IMR-90 (cell line): ENCODE measurements at places on chromosomes 3 and 15. TPM values are rescaled to one million over a fixed set of nuclear protein-coding genes. Genes with fewer than 3 reads are reported as not detected.

The TNIK gene
- 6.3 and 8.3 TPM in 2 replicates for total RNA-seq

The UCN2 gene
- total RNA-seq: 0.54 and 0.56 TPM in 2 replicates

The GOLGA8Q gene
- 0.18 and 0.28 TPM in 2 replicates for total RNA-seq

The GP9 gene
- not detected in 2 replicates for total RNA-seq

The SH3GL3 gene
- total RNA-seq: not detected in 2 replicates

The HRG gene
- total RNA-seq: not detected in 2 replicates

The SERINC4 gene
- total RNA-seq: under 0.01 TPM in 1 of 2 replicates, not detected in the other

The KIF23 gene
- 56.1 and 70.5 TPM in 2 replicates for total RNA-seq

The SPTSSB gene
- total RNA-seq: not detected in 2 replicates

The MAGI1 gene
- 24.2 and 26.4 TPM in 2 replicates for total RNA-seq

GRCh38 chr15:23687143-23687470, at the start of gene NDN:
TSS of gene NDN (minus strand) at chr15:23687305. CDS start at chr15:23687217, 88 bp downstream.
- peak within 1 kb of the TSS; percentile 96 for H3K4me3 ChIP-seq
- peak within 1 kb of the TSS; percentile 86 for H3K27ac ChIP-seq
- no peaks in the 10 kb centered on the region for H3K36me3 ChIP-seq

- H3K27me3 ChIP-seq: no peaks in the 10 kb centered on the region
- H3K27ac ChIP-seq: peak overlapping the region; percentile 64; the same call in 1 of the 2 replicates
- H3K4me1 ChIP-seq: peaks cover 9% of the 10 kb centered on the region; the same call in 1 of the 2 replicates
- H3K36me3 ChIP-seq: no peaks in the 10 kb centered on the region; the same call in 1 of the 2 replicates
- peak; percentile 97 for DNase-seq
These were observed 13.5 kb downstream of the PTPRG start for GRCh38 chr3:61574854-61575253.

DNA sequence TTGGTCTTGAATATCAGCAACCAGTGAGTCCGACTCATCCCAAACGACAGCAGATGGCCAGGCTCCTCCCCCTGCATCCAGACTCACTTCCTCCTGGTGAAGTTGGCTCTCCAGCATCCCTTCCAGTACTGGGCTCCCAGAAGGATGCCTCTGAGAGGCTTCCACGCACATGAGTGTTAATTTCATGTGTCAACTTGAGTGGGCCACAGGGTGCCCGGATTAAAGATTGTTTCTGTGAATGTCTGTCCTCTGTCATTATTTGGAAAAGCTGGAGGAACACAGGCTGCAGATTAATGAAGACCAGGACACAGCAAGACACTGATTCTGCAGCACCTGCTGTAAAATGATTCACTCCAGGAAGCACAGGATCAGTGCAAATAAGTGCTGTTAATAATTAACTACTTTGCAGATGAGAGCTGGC, 99.8 kb downstream of the ATP10A start:
- H3K4me3 ChIP-seq: no peak overlapping the region
- H3K27ac ChIP-seq: no peak overlapping the region
- H3K36me3 ChIP-seq: no peaks in the 10 kb centered on the region; the same call in 1 of the 2 replicates
- no peaks in the 10 kb centered on the region for H3K27me3 ChIP-seq

GRCh38 chr3:89303701-89304100, 196.3 kb downstream of the EPHA3 start:
- no peaks in the 10 kb centered on the region for H3K27me3 ChIP-seq
- DNase-seq: peak; percentile 44
- H3K4me1 ChIP-seq: no peaks in the 10 kb centered on the region
- H3K4me3 ChIP-seq: no peak overlapping the region
- no peaks in the 10 kb centered on the region for H3K36me3 ChIP-seq

DNA sequence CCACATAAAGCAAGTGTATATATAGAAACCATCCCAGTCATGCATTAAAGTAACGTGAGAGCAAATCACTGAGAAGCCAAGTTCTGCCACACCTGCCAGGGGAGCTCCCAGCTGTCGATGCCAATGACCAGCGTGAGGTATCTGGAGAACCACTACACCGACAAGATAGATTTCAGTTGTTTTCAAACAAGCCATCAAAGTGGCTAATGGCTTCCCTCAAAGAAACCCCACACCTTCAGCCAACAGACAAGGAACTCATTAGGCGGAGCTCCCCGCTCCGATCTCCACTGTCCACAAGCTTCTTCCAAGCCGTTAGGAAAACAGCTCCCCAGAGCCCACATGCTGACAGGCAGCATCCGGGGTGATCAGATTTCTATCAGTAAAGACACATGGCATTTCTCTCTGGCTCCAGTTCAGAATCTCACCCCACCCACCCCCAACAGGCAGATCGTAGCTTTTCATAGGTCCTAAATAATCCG, 54.2 kb upstream of the SPATA12 start:
- no peaks in the 10 kb centered on the region; the same call in 1 of the 2 replicates for H3K36me3 ChIP-seq
- H3K27me3 ChIP-seq: 0 out of 2 replicates have a peak, but pooled peaks cover 2% of the 10 kb centered on the region
- no peak overlapping the region for H3K4me3 ChIP-seq
- H3K4me1 ChIP-seq: peaks cover 24% of the 10 kb centered on the region

DNA sequence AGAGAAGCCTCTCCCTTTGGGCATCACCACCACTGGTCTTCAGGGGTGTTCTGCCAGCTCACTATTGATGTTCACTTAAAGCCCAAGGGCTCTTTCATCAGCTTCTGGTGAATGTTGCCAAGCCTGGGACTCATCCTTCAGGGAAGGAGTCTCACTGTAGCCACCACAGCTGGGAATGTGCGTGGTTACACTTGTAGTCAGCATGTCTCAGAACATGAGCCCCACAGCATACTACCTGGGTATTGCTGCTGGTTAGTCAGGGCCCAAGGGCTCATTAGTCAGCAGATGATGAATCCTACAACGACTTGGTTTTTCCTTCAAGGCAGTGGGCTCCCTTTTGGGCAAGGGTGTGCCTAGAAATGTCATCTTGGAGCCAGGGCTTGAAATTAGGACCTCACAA, 412.9 kb downstream of the VGLL3 start:
- no peaks in the 10 kb centered on the region for H3K36me3 ChIP-seq
- no peak for DNase-seq
- H3K4me3 ChIP-seq: no peak overlapping the region
- no peak overlapping the region for H3K27ac ChIP-seq
- no peaks in the 10 kb centered on the region for H3K27me3 ChIP-seq

DNA sequence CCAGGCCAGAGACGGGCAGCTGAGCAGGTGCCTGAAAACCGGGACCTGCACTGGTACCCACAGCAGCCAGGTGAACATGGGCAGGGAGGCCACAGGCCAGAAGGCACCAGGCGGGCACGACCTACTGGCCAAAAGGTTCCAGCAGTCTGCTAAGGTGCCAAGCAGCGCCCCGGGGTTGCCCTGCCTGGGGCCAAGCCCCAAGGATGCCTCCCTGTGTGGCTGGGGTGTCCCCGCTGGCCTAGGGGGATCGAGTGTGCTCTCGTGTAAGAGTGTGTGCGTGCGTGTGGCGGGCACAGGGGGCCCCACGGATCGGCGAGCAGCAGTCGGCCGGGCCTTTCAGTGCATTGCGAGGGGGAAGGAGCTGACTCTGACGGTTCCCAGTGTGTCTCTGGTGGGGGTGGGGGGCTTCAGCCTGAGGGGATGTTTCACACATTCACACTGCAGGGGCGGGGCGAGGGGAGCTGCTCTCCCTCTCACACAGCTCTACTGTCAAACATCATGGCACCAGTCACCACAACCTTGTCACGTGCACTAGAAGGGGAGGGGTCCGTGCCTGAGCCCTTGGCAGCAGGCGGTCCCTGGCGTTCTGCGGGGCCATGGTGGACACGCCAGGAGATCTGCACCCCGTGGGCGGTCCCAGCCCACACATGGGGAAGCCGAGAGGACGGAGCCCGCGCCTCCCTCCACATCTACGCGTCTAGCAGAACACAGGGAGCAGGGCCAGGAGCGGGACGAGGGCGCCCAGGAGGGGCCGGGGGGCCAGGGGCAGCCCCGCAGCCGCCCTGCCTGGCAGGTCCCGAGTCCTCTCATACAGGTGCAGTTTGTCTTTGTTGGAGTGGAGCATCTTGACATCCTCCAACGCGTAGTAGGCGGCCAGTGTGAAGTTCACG, 44.5 kb downstream of the RGMA start:
- no peak overlapping the region for H3K4me3 ChIP-seq
- no peaks in the 10 kb centered on the region for H3K36me3 ChIP-seq
- H3K27me3 ChIP-seq: no peaks in the 10 kb centered on the region; the same call in 1 of the 2 replicates
- no peaks in the 10 kb centered on the region for H3K4me1 ChIP-seq
- DNase-seq: no peak

- H3K4me1 ChIP-seq: peaks cover 9% of the 10 kb centered on the region
- no peak overlapping the region for H3K4me3 ChIP-seq
- H3K27me3 ChIP-seq: no peaks in the 10 kb centered on the region
- peak; percentile 73 for DNase-seq
- no peaks in the 10 kb centered on the region for H3K36me3 ChIP-seq
These were observed 58.6 kb upstream of the CCDC80 start for GRCh38 chr3:112699436-112699978.

DNA sequence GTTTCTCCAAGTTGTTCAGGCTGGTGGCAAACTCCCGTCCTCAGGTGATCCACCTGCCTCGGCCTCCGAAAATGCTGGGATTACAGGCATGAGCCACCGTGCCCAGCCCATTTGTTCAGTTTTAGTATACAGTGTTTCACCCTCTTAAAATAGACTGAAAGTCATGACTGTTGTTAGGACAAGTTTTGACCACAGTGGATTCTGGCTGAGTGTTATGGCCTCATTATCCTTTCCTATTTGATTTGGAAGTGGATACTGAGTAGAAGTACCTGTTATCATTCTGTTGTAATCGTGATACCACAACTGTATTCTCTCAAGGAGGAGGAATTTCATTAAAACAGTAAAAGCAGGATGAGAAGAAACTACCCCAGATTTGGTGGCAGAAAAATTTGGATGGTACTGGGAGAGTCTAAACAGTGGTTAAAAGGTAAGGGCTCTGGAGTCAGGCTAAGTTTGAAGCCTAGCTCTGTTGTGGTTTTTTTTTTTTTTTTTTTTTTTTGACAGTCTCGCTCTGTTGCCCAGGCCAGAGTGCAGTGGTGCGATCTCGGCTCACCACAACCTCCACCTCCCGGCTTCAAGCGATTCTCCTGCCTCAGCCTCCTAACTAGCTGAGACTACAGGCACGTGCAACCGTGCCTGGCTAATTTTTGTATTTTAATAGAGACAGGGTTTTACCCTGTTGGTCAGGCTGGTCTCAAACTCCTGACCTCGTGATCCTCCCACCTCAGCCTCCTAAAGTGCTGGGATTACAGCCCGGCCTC, 2.6 kb downstream of the MAP2K1 start:
- no peak overlapping the region for H3K27ac ChIP-seq
- H3K36me3 ChIP-seq: peaks cover 2% of the 10 kb centered on the region; the same call in 1 of the 2 replicates
- peaks cover 6% of the 10 kb centered on the region for H3K4me1 ChIP-seq
- no peak overlapping the region for H3K4me3 ChIP-seq

DNA sequence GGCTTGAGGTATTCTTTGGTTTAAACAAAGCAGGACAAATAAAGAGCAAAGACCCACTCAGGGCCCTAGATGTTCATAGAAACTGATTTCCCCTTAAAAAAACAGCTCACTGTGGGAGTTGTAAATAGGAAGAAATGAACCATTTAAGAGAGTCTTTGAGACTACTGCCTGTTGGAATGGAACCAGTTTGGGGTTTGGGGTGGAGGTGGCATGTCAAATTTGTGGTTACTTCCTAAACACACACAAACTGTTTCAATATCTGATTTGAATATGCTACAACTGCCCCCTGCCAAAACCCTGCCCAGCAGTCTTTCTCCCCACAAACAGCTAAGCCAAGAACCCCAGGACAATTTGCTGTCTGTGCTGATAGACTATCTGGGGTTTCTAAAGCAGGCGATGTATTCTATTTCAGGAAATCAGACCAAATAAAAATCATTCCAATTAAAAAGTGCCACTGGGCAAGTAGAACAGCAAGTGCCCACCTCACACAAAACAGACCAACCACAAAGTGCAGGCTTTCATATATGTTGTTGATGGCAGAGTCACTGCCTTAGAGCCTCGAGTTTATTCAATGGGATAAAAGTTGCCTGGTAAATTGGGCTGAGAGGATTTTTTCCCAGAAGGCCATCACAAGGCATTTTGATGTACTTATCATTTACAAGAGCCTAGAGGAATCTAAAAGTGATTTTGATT, 293.9 kb upstream of the PROK2 start:
- peaks cover 4% of the 10 kb centered on the region for H3K27me3 ChIP-seq
- no peaks in the 10 kb centered on the region for H3K36me3 ChIP-seq
- H3K4me1 ChIP-seq: no peaks in the 10 kb centered on the region
- no peak overlapping the region for H3K27ac ChIP-seq
- no peak overlapping the region for H3K4me3 ChIP-seq

- no peak overlapping the region for H3K27ac ChIP-seq
- H3K4me3 ChIP-seq: no peak overlapping the region
- H3K36me3 ChIP-seq: no peaks in the 10 kb centered on the region
- peaks cover 2% of the 10 kb centered on the region for H3K4me1 ChIP-seq
These were observed 48.8 kb downstream of the BLM start for GRCh38 chr15:90765966-90766365.

GRCh38 chr3:31137718-31138465, 243.4 kb upstream of the GADL1 start:
- H3K27ac ChIP-seq: no peak overlapping the region
- H3K36me3 ChIP-seq: no peaks in the 10 kb centered on the region
- H3K4me1 ChIP-seq: no peaks in the 10 kb centered on the region
- no peaks in the 10 kb centered on the region; the same call in 1 of the 2 replicates for H3K27me3 ChIP-seq

DNA sequence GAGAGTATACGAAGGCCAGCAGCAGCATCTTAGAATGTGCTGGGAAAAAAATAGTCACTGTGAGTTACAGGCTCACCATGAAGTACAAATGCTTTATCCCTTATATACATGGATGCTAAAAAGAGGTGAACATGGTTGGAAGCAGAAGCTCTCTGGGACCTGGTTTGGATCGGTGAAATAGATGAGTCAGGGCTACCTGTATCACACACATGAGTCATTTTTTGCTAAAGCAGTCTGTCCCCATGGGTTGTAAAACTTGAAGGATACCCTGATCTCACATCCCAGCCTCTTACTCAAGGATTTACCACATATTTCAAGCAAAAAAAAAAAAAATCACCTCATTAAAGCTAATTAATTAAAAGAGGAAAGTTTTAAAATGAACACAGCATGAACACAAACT, 6.9 kb upstream of the SERPINI2 start:
- no peak overlapping the region for H3K27ac ChIP-seq
- H3K4me1 ChIP-seq: no peaks in the 10 kb centered on the region
- H3K4me3 ChIP-seq: no peak overlapping the region
- no peaks in the 10 kb centered on the region for H3K27me3 ChIP-seq
- no peak for DNase-seq

DNA sequence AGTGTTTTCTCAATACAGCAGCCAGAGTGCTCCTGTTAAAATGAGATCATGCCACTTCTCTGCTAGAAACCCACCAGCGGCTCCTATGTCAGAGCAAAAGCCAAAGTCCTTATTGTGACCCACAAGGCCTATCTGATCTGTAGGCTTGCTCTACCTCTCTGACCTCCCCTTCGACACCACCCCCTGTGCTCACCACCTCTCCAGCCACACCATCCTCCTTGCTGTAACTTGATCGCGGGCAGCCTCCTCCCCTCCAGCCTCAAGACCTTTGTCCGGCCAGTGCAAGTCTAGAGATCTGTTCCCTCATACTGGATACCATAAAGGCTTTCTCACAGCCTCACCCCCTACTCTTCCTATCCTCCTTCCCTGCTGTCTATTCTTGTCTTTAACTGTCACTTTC, 1.9 kb upstream of the IGDCC4 start:
- H3K36me3 ChIP-seq: no peaks in the 10 kb centered on the region
- H3K4me1 ChIP-seq: peaks cover 7% of the 10 kb centered on the region

DNA sequence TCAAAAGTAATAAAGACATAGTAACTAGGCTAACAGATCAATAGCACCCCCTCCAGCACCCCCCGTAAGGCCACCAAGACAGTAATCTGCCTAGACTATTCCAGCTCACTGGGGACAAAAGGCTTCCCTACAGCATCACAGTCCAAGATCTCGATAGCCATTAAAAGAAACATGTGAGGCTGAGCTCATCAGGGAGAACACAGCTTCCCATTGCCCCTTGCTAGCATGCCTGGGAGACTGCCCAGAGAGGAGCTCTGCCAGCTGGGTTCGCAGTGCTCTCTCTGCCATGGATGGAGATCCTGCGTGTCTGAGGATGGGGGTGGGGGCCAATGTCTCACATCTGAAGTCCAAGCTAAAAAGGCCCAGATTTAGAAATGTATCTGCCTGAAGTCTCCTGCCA, 17.8 kb downstream of the LRIG1 start:
- peak overlapping the region; percentile 40; the same call in 1 of the 2 replicates for H3K27ac ChIP-seq
- H3K36me3 ChIP-seq: no peaks in the 10 kb centered on the region
- H3K4me1 ChIP-seq: peaks cover 37% of the 10 kb centered on the region
